ENCODE measurements at places on chromosomes 16 and 17. TPM values are rescaled to one million over a fixed set of nuclear protein-coding genes. Genes with fewer than 3 reads are reported as not detected.

The UTS2R gene
- not detected for total RNA-seq

The CCDC182 gene
- not detected for total RNA-seq

The CDRT15L2 gene
- not detected for total RNA-seq

The CFAP97D1 gene
- not detected for total RNA-seq

The TEKT5 gene
- total RNA-seq = 0.20 TPM

GRCh38 chr16:53612003-53612402 lies 91.7 kb downstream of the RPGRIP1L start:
- H3K27me3 ChIP-seq = no peaks in the 10 kb centered on the region
- H3K4me1 ChIP-seq = no peaks in the 10 kb centered on the region
- no peak for DNase-seq
- no peak overlapping the region for H3K27ac ChIP-seq

DNA sequence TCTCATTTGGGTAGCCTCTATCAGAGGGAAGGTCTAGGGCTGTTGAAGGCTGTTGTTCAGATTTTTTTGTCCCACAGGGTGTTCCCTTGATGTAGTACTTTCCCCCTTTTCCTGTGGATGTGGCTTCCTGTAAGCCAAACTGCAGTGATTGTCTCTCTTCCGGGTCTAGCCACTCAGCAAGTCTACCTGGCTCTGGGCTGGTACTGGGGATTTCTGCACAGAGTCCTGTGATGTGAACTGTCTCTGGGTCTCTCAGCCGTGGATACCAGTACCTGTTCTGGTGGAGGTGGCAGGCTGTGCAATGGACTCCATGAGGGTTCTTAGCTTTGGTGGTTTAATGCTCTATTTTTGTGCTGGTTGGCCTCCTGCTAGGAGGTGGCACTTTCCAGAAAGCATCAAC lies 23.3 kb upstream of the CCR7 start:
- H3K36me3 ChIP-seq = no peaks in the 10 kb centered on the region
- H3K27ac ChIP-seq = no peak overlapping the region
- no peaks in the 10 kb centered on the region for H3K4me1 ChIP-seq
- H3K4me3 ChIP-seq = no peak overlapping the region
- H3K27me3 ChIP-seq = no peaks in the 10 kb centered on the region

GRCh38 chr17:66364508-66364907 lies 62.1 kb downstream of the PRKCA start:
- peaks cover 5% of the 10 kb centered on the region for H3K4me1 ChIP-seq
- no peak overlapping the region for H3K4me3 ChIP-seq
- no peak overlapping the region for H3K27ac ChIP-seq
- no peaks in the 10 kb centered on the region for H3K36me3 ChIP-seq

- H3K27me3 ChIP-seq = no peaks in the 10 kb centered on the region
- no peaks in the 10 kb centered on the region for H3K36me3 ChIP-seq
- peak overlapping the region; percentile 7 for H3K27ac ChIP-seq
- peaks cover 55% of the 10 kb centered on the region for H3K4me1 ChIP-seq
These were observed 103.7 kb downstream of the XYLT1 start for GRCh38 chr16:17367036-17367435.

GRCh38 chr17:40687106-40687505 lies 16.4 kb downstream of the KRT24 start:
- H3K4me3 ChIP-seq = no peak overlapping the region
- H3K4me1 ChIP-seq = no peaks in the 10 kb centered on the region
- H3K27ac ChIP-seq = no peak overlapping the region
- DNase-seq = no peak
- H3K27me3 ChIP-seq = no peaks in the 10 kb centered on the region

- H3K27me3 ChIP-seq = no peaks in the 10 kb centered on the region
- H3K4me1 ChIP-seq = no peaks in the 10 kb centered on the region
- H3K4me3 ChIP-seq = no peak overlapping the region
- DNase-seq = no peak
- no peak overlapping the region for H3K27ac ChIP-seq
These were observed 2.9 kb downstream of the IL34 start for GRCh38 chr16:70649300-70649699.

GRCh38 chr17:49881054-49881402 lies 33.2 kb upstream of the TAC4 start:
- peaks cover 9% of the 10 kb centered on the region for H3K4me1 ChIP-seq
- no peak overlapping the region for H3K27ac ChIP-seq
- H3K4me3 ChIP-seq = no peak overlapping the region
- DNase-seq = no peak
- no peaks in the 10 kb centered on the region for H3K36me3 ChIP-seq

- H3K27ac ChIP-seq = no peak overlapping the region
- no peaks in the 10 kb centered on the region for H3K36me3 ChIP-seq
- no peak overlapping the region for H3K4me3 ChIP-seq
- H3K27me3 ChIP-seq = peaks cover 70% of the 10 kb centered on the region
- peak; percentile 48 for DNase-seq
These were observed 6.5 kb downstream of the FBXL16 start for GRCh38 chr16:698911-699671.
